ENCODE measurements at places on chromosomes 16 and 17. TPM values are rescaled to one million over a fixed set of nuclear protein-coding genes. Genes with fewer than 3 reads are reported as not detected.

C1QBP gene
- total RNA-seq: 152 TPM

CXCL16 gene
- 20.2 TPM for total RNA-seq

SOST gene
- total RNA-seq: not detected

SOX8 gene
- total RNA-seq: under 0.01 TPM

CLUH gene
- 64.2 TPM for total RNA-seq

MRPL12 gene
- 116 TPM for total RNA-seq

HOXB4 gene
- total RNA-seq: 0.11 TPM

ZFP90 gene
- 43.0 TPM for total RNA-seq

IL21R gene
- total RNA-seq: not detected

IL34 gene
- 42.7 TPM for total RNA-seq

C16orf92 gene
- not detected for total RNA-seq

WNT9B gene
- not detected for total RNA-seq

ARHGAP23 gene
- total RNA-seq: 30.5 TPM

ANKRD40CL gene
- not detected for total RNA-seq

RHBDL3 gene
- not detected for total RNA-seq

TVP23A gene
- not detected for total RNA-seq

IRF8 gene
- not detected for total RNA-seq

FAM171A2 gene
- total RNA-seq: 2.0 TPM

TPSG1 gene
- not detected for total RNA-seq

VPS35 gene
- total RNA-seq: 96.2 TPM

KRT20 gene
- total RNA-seq: not detected

HOXB6 gene
- 0.32 TPM for total RNA-seq

UNC13D gene
- 5.8 TPM for total RNA-seq

PARD6A gene
- 0.67 TPM for total RNA-seq

SCGB1C2 gene
- not detected for total RNA-seq

CRK gene
- total RNA-seq: 65.7 TPM

CDH8 gene
- total RNA-seq: 0.37 TPM

ENO3 gene
- 7.8 TPM for total RNA-seq

TMEM256 gene
- 43.8 TPM for total RNA-seq

EFCAB13 gene
- 4.6 TPM for total RNA-seq

AIPL1 gene
- total RNA-seq: not detected

Data from mammary epithelial cell (primary cell).